Activated CD4-positive, alpha-beta T cell treated with anti-CD3 and anti-CD28 coated beads, Interleukin-2, amount 50 U/mL, for 1 hour (primary cell): ENCODE measurements at places on chromosomes 1 and 21.

DNA sequence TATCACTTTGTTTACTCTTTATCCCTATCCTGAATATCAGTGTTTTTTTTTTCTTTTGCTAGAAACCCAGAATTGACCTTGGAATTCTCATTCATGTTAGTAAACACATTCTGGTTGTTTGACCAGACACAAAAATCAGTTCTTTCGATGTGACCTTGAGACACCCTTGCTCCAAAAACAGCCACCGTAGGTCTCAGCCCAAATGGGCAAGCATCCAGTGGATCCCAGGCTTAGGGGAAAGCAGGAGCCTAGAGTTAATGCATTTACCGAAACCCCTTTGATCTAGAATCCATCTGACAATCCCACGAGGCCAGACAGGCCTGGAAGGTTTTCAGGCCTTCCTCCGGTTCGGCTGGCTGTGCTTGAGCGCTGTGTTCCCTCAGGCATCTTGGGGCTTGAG is 47.6 kb downstream of the IRF2BP2 start:
- DNase-seq = no peak

DNA sequence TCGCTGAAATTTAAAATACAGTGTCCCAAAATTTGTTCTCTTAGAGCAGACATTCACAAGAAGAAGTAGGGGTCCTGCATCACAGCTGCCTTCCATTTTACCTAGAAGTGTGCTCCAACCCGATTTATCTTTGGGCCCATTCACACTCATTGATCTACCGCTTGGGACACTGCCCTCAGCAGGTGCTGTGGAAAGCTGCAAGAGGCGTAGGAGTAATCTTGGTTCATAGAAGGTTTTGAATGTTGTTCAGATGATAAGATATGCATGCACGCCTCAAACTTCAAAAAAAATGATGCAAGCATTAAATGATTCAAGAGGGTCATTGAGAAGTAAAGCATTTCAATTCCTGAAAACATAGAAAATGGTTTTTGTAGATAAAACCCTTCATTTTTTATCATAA is 18.6 kb upstream of the C1orf105 start:
- no peak for DNase-seq

DNA sequence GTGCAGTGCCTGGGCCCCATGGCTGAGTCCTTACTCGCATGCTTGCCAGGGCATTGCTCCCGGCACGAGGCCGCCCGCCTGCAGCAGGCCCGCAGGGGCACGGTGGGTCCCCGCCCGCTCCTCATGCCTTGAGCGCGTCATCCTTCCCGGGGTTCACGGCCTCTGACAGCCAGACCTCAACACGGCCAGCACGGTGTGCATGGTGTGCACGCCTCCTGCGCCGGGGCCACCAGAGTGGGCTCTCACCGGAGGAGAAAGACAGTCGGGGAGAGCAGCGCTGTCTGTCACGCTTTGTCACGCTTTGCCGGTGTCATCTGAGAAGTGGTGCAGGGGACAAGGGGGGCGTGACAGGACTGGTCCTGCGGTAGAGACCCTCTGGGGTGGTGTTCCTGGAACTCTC is 11.9 kb upstream of the COL18A1 start:
- no peak for DNase-seq

- DNase-seq = no peak
Measured at GRCh38 chr1:40820911-40821693, 37.5 kb downstream of the KCNQ4 start.

DNA sequence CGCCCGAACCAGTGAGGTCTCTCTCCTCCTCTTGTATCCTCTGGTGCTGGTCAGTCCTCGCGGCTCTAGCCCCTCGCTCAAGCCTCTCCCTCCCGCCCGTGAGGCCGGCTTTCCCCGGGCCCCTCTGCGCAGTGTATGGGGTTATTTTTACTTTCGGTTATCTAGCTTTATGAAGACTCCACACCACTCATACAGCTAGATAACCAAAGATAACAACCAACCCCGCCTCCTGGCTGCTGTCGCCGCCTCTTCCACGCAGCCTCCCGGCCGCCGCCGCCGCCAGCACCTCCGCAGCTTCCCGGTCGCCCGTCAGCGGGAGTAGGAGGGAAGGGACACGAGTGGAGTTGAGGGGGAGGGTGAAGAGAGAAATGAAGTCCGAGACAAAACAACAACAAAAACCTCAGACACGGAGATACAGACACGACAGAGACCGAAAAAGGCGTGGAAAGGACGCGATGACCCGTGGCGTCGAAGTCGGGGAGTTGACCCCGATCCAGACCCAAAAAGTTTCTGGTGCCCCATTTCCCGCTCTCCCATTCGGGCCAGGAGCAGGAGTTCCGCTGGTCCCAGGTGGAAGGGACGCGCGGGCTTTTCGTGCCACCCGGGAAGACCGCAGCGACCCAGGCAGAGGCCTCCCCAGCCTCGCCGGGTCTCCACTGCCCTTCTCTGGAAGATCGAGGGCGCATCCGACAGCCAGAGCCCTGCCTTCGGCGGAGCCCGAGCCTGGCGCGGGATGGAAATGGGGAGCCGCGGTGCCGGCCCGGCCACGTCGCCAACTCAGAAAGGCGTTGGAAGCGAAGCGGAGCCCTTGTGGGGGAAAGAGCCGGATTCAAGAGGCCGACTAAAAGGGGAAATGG is 51.4 kb downstream of the RHBG start:
- DNase-seq = peak; percentile 29

GRCh38 chr1:98468111-98468717 is 193.3 kb upstream of the SNX7 start:
- no peak for DNase-seq
